HS-27A (cell line): ENCODE measurements at places on chromosomes 2 and 18.

DNA sequence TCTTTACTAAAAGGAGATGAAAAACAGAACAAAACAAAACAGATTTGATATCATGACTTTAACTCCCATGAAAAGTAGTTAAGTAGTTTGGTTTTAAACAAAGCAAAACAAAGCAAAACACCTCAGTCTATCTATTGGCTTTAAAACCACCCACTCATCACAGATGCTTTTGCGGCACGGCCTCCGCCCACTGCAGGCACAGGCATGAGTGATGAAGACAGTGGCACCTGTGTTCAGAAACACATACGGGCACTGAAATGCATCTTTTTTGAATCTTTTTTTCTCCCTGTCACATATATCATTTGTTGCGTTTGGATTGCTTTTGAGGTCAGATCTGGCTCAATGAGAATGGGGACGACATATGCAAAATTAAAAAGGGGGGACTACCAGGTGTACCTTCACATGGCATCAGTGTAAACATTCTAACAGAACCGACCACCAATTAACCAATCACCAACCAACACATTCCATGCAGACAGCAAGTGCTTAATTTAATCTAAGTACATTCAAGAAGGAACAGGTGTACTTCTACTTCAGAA lies 147.4 kb upstream of the REV1 start:
- no peak for DNase-seq

GRCh38 chr2:179536185-179536584 lies 271.6 kb upstream of the SESTD1 start:
- DNase-seq: no peak

DNA sequence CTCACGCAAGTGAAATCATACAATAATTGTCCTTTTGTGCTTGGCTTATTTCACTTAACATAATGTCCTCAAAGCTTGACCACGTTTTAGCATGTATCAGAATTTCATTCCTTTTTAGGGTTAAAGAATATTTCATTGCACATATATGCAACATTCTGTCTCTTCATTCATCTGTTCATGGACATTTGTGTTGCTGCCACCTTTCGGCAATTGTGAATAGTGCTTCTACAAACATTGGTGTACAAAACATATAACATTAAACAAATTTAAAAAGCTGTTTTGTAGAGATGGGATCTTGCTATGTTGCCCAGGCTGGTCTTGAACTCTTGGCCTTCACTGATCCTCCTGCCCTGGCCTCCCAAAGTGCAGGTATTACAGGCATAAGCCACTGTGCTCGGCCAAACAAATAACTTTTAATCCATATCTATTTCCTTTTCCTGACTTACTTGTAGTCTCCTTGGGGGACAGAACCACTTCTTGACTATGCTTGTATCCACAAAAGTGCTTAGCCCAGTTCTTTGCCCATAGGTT lies 209.3 kb downstream of the SLC4A3 start:
- DNase-seq: no peak

GRCh38 chr2:234305846-234306245 lies 191.0 kb downstream of the ARL4C start:
- no peak for DNase-seq

- no peak for DNase-seq
These were observed 73.1 kb downstream of the DNAH7 start for GRCh38 chr2:195995499-195995898.

GRCh38 chr2:215338883-215339679 lies 27.2 kb downstream of the ATIC start:
- no peak for DNase-seq

- DNase-seq: no peak
These were observed 202.8 kb upstream of the RND3 start for GRCh38 chr2:150690261-150690660.

DNA sequence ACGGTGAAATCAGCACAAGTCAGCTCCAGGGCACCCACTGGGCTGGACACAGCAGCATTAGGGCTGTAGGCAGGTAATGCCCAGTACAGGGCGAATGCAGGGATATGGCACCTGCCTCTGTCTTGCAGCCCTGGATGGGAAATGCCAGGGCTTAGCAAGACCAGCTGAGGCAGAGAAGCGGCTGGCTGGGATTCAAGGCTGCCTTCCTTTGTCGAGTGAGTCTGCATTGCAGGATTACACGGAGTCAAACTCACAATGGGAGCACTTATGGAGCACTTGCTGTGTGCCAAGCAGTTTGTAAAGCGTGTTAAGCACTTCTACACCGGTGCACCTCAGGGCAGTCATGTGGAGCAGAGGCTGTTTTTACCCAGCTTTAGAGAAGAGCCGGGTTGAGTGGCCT lies 87.3 kb upstream of the HDAC4 start:
- DNase-seq: no peak

DNA sequence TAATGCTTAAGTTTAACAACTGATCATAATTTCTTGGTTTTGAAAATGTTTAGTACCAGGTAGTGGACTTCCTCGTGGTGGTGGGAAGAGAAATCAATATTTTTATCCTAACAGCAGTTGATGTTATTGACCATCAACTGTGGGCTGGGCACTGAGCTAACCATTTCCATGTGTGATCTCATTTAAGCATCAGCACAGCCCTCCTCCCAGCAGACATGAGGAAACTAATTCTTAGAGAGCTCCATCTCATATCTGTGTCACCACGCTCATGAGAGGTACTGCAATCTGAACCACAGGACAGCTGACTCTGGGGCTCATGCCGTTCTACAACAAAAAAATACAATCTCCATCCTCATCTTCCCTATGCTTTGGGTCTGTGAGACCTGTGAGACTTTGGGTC lies 332.8 kb upstream of the RAB12 start:
- DNase-seq: no peak

DNA sequence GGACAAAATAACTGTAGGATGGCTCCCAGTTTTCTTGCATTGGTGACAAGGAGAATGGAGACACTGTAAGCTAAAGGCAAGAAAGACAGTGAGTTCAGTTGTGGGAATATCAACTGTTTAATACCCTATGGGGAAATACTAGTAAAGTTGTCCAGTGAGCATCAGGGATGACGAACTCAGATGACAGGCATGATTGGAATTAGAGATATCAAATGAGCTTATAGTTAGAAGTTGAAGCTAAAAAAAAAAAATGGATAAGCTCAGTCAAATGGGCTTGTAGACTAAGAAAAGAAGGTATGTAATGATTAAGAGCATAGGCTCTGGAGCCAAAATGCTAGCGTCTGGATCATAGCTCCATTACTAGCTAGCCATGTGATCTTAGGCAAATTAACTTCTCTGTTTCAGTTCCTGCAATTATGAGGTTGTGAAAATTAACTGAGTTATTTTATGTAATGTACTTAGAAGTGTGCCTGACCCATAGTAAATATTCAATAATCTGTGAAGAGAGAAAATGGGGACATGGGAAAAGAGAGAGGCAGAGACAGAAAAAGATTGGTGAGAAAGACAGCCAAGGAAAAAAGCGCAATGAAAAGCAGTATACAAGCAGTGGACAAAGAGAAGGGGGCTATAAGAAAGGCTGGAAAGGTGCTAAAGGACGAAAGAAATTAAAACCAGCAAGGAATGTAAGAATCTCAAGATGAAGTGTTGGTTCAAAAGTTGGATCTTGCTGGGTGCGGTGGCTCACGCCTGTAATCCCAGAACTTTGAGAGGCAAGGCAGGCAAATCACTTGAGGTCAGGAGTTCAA lies 95.7 kb upstream of the SLC39A10 start:
- DNase-seq: peak; percentile 76

DNA sequence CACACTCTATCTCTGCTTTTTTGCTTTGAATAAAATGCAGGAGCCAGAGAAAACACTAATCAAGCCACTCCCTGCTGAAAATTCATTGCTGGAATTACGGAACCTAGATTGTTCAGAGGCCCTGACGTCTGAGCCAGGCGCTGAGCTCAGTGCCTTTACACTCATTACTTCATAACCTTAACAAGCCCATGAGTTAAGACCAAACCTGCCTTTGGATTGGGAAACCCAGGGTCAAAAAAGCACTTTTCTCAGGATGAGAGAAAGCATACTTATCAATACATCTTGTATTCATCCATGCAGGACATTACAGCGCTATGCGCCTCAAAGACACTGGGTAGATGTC lies 762 bp downstream of the INO80C start:
- DNase-seq: no peak

DNA sequence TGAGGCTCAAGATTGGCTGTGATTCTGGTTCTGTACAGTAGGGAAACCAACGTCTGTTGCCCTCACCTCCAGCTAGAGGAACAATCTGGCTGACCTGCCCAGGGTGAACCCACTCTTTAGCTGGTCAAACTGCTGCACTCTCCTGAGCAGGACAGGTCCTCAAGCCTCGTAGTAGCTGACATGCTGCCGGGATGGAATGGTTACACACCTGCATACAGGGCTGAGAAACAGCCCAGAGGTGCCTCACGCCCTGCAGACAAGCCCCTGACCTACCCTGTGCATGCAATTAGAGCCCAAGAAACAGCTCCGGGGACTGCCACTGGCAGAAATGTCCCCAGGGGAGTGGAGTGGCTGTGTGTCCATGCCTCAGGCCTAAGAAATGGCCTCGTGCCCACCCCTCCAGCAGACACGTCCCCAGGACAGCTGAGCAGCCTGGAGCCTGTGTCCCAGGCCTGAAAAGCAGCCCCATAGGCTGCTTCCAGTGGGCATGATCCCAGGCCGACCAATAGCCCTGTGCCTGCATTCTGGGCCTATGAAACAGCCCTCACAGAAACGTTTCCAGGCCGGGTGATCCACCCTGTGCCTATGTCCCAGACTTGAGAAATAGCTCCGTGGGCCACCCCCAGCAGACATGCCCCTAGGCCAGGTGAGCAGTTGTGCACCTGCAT lies 25.4 kb downstream of the BOLL start:
- no peak for DNase-seq

- DNase-seq: no peak
These were observed 37.2 kb downstream of the DRC1 start for GRCh38 chr2:26438926-26439325.

DNA sequence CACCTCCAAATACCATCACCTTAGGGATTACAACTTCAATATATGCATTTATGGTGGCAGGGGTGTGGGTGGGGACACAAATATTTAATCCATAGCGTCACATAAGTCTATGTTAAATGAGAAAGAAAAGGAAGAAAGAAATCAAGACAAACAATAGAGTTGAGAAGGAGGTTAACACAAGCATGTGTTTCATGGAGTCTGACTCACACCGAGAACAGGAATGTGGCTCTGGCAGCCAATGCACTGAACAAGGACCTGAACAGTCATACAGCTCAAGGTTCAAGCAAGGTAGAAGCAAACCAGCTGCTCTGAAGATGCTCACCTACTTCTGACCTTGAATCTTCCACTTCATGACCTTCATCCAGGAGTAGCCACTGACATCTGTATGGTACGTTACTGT lies 36.2 kb upstream of the LPIN1 start:
- DNase-seq: peak; percentile 50

DNA sequence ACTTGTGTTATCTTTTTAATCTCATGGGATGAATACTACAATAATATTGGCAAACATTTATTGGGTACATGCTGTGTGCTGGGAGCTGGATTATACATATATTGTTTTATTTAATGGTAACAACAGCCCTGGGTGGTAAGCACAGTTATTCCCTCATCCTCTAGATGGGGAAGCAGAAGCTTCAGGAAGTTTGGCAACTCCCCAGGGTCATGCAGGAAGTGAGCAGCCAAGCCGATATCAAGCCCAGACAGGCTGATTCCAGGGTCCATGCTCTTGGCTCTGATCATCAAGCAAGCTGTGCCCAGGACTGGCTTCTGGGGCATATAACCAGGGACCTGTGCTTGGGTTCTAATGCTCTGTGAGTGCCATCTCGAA lies 155.8 kb downstream of the ZNF516 start:
- DNase-seq: no peak

DNA sequence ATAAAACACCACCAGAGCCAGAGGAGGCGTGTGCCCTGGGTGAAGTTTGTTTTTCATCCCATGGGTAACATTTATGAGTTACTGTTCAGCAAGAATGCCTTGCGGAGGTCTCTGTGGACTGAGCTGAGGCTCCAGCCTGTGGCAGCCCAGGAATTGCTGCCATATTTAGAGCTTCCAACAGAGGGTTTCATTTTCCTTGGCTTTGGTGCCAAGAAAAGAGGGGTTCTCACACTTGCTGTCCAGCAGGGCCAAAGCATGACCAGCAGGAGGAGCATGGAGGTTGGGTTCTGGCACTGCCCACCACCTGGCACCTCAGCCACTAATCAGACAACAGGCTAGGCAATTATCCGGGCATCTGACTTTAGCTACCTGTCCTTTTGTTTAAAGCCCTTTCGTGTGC lies 36.7 kb downstream of the EPAS1 start:
- no peak for DNase-seq

DNA sequence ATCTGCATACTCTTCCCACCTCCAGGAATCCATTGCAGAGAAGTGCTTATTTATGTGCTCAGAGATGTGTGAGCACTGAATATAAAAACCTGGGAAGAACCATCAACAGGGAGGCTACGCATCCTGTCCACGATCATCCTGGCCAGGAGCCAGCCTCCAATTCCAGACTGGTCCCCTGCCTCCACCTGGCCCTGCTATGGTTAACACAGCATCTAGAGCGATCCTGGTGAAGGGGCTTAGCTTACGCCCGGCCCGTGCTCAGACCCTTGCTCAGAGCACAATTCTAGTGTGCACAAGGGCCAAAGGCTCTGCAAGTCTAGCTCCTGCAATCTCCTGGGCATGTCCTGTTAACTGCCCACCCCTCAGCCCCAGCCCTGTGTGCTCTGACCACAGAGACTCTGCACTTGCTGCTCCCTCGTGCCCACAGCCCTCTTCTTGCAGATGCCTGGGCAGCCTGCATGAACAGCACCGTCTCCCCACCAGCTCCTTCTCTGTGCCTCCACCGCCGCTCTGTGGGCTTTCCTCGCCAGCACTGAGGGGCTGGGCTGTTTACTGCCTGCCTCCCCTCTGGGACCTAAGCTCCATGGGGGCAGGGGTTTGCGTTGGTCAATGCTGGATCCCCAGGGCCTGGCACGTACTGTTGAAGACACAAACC lies 6.5 kb downstream of the PER2 start:
- DNase-seq: no peak

DNA sequence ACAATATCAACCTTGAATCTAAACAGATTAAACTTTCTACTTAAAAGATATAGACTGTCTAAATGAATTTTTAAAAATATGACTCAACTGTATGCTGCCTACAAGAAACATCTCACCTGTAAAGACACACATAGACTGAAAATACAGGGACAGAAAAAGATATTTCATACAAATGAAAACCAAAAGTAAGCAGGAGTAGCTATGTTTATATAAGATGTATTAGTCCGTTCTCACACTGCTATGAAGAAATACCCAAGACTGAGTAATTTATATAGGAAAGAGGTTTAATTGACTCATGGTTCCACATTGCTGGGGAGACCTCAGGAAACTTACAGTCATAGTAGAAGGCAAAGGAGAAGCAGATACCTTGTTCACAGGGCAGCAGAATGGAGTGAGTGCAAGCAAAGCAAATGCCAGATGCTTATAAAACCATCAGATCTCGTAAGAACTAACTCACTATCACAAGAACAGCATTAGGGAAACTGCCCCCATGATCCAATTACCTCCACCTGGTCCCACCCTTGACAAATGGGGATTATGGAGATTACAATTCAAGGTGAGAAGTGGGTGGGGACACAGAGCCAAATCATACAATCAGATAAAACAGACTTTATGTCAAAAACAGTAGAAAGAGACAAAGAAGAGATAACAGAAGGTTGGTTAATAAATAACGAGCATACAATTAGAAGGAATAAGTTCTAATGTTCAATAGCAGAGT lies 214.4 kb upstream of the SLC39A10 start:
- no peak for DNase-seq
